ENCODE measurements at places on chromosomes 3 and 15.

- no peak for DNase-seq
Measured at GRCh38 chr3:169044331-169045113, 619.0 kb downstream of the MECOM start.

DNA sequence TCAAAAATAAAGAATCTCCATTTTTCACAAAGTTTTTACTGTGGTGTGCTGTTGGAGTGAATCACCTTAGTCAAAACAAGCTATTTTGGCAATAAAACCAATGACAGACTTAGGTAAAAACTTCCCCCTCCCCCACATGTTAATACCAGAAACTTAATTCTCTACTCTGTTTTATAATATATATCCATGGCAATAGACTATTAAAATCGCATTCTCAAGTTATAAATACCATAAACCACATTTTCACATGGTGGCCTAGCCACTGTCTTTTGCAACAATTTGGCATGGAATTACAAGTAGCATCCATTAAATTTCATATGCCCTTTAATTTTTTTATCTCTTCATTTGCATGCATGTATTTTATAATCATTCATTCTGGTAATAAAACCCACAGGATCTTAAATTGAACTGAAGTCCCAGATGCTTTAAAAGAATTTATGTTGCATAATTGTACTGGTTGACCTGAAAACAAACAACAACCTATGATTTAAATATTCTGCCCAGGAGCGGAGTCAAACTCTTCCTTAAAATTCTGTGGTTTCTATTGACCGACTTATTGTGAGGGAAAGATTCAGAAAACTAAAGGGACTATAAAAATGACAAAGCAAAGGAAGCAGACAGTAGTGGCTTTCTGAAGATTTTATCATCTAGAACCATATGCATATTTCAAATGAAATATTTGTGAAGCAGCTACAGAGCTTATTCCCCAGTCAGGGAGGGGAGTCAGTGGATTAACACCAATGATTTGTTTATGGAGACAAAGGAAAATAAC lies 229.0 kb upstream of the TBL1XR1 start:
- no peak for DNase-seq

- DNase-seq: no peak
Measured at GRCh38 chr3:12700800-12701199, 36.9 kb upstream of the RAF1 start.

DNA sequence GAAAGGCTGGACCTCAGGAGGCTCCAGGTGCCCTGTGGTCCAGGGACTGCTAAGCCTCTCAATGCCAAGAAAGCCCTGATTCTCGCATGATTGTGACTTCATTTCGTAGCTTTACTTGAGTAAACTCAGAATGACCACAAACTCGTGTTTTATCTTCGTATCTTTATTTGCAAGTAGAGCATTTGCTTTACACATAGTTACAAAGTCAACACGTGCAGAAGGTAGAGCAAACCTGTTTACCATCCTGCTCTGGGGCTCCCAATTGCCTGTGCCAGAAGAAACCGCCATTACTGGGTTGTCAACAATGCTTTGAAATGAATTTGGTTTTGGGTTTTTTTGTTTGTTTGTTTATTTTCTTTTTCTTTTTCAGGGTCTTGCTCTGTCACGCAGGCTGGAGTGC lies 5.8 kb upstream of the MESP1 start:
- no peak for DNase-seq

DNA sequence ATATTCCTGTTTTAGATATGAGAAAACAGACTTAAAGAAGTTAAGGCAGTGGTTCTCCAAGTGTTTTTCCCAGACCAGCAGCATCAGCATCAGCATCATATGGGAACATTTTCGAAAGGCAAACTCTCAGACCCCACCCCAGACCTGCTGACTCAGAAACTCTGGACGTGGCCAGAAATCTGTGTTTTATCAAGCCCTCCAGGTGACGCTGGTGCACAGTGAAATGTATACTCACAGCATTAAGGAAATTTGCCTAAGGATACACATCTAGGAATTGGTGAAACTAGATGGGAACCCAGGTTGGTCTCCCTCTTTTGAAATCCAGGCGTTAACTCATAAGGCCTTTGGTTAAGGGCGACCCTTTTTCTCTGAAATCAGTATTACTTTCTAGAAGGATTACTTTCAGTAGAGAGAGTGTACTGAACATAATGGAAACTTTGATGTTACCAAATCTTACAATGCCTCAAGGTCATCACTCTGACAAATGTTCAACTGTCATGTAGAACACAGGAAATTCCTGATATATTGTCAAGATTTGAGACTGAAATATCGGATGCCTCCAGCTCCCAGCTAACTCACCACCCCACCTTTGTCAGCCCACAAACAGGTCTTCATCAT lies 910.2 kb downstream of the ROBO1 start:
- DNase-seq: no peak

DNA sequence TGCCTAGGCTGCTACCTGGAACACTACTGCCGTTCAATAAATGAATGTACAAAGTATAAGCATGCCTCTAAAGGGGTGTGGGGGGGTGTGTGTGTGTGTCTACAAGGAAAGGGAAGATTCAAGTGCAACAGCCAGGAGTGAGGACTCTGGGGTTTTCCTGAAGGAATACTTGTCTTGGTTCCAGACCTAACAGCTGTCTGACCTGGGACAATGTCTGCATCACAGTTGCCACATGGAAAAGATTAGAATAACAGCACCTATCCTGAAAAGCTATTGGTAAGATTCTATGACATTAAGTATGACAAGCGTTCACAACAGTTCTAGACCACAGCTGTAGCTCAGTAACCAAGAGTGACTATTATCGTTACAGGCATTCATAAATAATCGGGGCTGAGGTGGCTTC lies 345.2 kb downstream of the FOXP1 start:
- no peak for DNase-seq

DNA sequence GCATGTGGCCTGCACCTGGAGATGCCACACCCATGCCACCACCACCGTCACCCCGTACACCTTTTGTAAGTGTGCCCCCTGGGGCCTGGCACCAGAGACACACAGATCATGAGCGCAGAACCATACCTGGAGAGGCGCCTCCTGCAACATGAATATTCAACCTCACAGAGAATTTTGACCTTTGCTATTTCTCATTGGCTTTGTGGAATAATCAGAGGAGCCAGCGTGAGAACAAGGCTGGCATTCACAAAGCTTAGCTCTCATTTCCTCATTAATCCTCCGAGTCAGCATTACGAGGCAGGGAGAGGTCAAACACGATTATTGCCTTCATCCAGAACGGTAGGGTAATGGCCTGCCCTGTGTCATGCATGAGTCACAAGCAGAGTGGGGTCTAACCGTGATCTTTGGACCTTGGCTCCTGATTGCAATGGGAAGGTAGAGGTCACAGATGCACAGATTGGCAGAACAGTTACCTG lies 73.0 kb upstream of the POMGNT2 start:
- DNase-seq: no peak

DNA sequence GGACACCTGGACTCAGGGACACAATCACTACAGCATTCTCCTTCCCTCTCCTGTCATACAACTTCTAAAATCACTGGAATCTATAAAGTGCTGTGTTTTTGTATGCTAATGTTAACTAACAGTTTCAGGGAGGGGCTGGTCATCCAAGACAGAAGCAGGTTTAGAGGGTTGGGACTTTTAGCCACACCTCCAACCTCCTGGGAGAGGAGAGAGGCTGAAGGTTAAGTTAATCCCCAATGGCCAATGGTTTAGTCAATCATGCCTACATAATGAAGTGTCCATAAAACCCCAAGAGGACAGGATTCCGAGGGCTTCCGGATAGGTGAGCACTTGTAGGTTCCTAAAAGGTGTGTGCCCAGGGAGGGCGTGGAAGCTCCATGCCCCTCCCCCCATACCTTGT lies 219.3 kb upstream of the CTNNB1 start:
- DNase-seq: no peak

DNA sequence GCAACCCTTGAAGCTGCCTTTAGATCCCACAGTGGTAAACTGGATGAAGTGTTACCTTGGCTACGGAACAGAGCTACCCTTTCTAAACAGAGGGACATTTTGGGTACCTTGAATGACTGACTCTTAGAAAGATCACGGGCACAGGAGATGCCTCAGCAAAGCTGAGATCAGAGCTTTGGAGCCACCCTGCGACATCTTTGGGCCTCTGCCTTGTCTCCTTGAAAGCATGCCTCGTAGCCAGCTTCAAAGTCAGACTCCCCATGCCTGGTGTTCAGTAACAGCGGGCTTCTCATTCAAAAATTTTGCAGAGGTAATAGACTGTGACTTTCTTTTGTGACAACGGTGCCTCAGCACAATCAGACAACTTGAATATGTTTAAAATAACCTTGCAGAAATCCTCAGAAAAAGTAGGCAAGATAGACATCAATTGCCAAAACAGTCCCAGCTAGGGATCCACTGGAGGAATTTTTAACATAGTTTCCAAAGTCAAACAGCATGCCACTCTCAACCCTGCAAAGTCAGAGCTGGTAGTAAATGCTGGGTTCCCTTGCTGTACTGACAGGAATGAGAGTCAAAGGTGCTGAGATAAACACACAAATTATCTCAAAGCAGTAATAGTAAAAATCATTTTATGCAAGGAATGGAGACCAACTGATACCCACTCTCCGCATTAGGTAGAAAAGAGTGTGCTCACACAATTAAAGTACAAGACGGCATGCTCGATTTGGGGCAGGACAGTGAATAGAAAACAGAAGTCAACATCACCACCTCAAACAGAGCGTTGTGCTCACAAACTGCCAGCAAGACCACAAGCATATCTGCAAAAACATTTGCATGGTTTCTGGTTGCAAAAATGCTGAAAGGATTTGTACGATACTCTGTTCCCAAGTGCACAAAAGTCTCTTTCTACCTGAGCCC lies 82.1 kb downstream of the MYO1E start:
- DNase-seq: no peak

- no peak for DNase-seq
Measured at GRCh38 chr3:17753632-17753992, 11.2 kb upstream of the TBC1D5 start.

DNA sequence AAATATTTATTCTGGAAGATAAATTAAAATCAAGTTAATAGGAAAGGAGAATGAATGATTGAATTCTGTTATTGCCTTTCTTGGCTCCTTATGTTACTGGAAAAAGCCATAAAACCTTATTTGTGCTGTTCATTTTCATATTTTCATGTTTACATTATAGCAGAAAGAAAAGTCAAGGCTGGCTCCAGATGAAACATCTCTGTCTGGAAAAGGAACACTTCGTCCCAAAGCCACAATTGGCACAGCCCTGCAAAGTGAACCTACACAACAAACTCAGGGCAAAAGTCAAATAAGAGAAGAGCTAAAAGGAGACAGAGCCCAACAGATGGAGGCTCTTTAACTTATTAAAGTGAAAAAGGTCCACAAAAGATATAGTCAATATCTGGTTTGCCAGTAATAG lies 73.4 kb downstream of the GTPBP8 start:
- no peak for DNase-seq

GRCh38 chr15:51718219-51718618 lies 19.2 kb downstream of the LYSMD2 start:
- DNase-seq: no peak

DNA sequence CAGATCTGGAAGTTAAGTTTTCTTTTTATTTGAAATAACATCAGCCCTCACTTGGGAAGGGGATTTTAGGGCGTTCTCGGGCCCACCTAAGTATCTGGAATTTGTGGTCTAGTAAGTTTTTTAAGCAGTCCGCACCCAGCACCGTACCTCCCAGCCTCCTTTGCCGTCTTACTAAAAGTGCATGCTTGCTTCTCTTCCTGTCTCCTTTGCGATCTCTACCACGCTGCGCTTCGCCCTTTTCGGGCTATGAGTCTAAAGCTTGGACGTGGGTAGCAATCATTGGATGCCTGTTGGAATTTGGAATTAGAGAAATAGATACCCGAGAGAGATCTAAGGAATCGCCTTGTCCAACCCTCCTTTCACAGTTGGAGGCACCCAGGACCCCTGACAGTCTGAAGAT lies 1.1 kb downstream of the THSD4 start:
- DNase-seq: no peak

GRCh38 chr3:101527441-101527840 lies 14.4 kb upstream of the SENP7 start:
- no peak for DNase-seq

DNA sequence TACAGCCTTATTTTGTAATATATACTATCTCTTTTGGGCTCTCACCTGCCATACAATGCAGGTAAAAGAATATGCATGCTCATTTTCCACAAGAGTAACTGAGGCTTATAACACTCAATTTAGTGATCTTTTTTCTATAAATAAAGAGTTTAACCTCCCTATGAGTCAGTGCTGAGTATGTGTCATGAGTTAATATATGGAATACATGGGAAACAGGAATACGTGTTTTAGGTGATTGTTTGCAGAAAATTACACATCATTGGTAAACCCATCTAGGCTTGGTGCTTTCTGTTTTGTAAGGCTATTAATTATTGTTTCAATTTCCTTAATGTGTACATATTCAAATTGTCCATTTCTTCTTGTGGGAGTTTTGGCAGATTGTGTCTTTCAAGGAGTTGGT lies 411.3 kb downstream of the GRM7 start:
- DNase-seq: no peak

DNA sequence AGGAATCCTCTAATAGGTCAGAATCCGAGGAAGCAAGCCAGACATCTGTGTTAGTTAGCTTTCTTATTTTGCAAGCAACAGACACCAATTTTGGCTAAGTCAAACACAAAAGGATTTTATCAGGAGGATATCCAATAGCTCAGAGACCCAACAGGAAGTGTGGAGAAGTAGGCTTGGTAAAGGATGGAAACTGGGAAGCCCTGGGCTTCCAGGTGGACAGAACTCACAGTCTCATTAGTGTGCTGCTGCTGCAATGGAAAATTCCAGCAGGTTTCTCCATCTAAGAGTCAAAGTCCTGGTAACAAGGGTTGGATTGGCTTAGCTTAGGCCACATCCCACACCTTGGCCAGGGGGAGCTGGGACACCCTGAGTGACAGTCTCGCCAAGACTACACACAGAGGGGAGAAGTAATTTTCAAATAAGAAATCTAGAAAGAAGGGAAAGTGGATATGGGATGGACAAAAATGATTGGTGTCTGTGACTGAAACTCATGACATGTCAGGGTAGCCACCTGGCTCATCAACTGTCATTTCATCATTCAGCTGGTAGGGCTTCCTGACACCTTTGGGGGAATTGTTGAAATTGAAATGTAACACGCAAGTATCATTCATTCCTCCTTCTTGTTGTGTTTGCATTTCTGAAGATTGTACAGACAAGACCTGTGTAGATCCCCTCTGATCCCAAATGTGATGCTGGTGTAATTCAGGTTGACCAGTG lies 158.6 kb downstream of the THSD4 start:
- DNase-seq: no peak

DNA sequence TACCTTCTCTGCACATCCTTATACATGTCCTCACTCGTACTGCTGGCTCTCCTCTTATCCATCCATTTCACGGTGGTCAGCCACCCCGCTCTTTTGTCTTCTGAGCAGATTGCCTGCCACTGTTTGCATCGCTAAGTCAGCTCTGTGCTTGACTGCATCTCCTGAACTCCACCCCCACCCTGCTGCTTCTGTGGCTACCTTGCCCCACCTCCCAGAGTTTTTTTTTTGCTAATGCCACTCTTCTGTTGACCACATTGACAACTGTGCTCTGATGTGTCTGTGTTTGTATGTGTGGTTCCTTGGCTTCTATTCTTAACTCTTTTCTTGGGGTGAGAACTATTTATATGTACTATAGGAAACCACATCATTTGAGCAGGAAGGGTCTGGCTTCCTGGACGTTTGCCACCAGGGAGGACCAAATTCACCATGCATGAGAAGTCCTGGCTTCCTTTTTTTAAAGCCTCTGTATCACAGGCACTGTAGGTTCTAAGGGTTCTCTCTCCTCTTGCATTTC lies 12.8 kb upstream of the MTMR10 start:
- DNase-seq: peak; percentile 25

- DNase-seq: no peak
Measured at GRCh38 chr3:196967412-196968232, 1.0 kb downstream of the PIGZ start.
